WTC11 (cell line): ENCODE measurements at places on chromosomes 6 and 20.

GRCh38 chr20:36887752-36888090 lies 11.8 kb downstream of the TLDC2 start:
- DNase-seq: no peak

DNA sequence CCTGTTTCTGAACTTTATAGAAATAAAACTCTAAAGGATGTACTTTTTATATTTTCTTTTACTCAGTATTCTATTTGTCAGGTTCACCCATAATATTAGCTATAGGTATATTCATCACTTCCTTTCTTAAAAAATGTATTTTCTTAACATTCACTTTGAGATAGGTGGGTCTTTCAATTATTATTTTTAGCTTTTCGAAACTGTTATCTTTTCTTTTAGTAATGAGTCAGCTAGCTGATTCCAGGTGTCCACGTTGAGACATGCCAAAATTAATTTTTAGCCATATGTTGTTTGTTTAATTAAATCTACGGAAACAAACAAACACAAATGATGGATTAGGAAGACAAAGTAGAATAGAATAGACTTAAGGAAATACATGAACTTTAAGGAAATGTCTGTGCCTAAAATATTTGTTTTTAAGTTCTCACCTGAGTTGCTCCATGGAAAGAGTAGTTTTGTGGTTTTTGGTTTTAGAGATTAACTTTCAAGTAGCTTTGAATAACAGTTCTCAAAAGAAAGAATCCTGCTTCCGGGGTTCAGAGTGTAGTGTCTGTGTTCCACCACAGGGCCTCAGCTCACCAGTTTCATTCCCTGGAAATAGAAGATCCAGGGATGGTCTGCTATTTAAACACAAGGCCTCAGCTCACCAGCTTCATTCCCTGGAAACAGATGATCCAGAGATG lies 435.0 kb downstream of the HAO1 start:
- DNase-seq: no peak

DNA sequence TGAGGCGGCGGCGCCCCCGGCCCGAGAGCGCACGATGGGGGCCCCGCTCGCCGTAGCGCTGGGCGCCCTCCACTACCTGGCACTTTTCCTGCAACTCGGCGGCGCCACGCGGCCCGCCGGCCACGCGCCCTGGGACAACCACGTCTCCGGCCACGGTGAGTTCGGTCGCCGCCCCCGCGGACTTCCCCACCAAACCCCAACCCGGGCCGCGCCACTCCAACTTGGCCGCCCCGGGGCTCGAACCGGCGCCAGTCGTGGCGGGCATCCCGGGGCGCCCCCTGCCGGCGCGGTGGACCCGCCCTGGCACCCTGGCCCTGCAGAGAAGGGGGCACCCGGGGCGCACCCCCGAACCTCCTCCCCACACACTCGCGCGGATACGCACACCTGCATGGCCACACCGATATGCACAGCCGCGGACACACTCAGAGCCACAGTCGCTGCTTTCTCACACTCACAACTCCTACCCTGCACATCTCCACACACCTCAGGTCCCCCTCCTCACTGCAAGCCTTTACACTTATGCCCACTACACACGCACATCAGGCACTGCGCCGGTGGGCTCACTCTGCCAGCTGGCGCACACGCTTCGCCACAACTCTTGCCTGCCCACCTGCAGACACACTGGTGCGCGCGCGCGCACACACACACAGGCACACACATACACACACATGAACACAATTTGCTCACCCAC lies 535 bp downstream of the VSTM2L start:
- DNase-seq: peak; percentile 39

GRCh38 chr6:166277018-166277417 lies 31.2 kb downstream of the PRR18 start:
- no peak for DNase-seq

- DNase-seq: peak; percentile 71
Measured at GRCh38 chr6:93418408-93419303, 703 bp downstream of the EPHA7 start.

DNA sequence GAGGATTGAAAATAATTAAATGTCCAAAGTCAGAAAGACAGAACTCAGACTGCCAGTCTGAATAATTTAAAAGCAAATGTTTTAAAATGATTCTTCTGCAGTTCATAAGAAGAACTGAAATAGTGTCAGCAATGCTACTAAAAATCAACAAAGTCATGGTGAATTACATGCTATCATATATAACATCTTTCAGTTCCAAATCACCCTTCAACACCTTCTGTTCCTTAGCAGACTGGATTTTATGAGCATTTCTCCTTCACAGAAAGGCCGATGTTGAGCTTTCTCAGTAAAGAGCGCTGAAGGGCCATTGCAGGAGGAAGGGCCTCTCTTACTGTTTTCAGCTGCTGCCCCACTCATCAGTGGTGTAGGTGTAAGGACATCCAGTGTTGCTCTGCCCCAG lies 63.3 kb downstream of the AIG1 start:
- no peak for DNase-seq

GRCh38 chr6:155980768-155981079 lies 525.1 kb upstream of the NOX3 start:
- no peak for DNase-seq

- DNase-seq: no peak
Measured at GRCh38 chr6:14549871-14550270, 432.3 kb downstream of the CD83 start.

DNA sequence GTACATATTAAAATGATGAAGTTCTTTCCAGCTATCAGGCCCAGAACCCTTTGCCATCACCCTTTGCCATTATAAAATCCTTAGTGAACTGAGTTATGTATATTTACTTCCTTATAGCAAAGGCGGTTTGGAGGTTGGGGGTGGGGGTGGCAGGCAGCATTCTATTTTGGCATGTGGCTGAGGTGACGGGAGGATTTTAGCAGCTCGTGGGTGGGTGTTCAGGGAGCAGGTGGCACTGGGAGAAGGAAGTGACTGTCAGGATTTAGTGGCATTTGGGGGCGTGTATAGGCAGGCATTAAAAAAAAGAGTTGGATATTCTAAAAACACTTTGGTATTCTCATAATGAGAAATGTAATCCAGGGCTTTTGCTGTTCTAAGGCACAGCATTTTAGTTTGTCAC lies 150.7 kb downstream of the RIMS1 start:
- no peak for DNase-seq

DNA sequence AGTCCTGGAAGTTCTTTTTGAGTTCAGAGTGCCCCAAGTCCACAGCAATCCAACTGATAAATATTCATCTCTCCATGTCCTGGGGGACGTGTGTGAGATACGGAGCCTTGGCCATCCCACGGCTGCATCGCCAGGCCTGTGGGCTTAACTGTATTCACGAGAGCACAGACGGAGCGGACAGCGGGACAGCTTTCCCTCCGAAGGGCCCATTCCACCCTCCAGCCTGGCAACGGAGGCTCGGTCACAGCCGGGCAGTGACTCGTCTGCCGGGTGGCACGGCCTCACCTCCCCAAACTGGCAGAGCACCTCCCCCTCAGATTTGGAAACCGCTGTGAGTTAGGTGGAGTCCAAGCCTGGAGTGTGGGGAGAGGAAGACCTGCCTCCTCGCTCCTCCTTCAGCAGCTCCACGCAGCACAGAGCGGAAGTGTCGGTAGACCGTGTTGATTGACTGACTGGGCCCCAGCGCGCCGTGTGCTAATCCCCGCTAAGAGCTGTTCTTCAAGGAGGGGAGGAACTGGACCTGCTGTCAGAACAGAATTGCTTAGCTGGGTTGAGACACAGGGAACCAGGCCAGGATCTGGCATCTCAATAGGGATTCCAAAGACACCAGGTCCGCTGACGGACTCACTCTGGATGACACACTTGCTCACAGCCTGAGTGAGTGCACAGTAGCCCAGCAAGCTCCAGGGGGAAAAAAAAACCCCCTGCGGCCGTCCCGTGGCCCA lies 10.9 kb downstream of the FOXF2 start:
- DNase-seq: no peak

DNA sequence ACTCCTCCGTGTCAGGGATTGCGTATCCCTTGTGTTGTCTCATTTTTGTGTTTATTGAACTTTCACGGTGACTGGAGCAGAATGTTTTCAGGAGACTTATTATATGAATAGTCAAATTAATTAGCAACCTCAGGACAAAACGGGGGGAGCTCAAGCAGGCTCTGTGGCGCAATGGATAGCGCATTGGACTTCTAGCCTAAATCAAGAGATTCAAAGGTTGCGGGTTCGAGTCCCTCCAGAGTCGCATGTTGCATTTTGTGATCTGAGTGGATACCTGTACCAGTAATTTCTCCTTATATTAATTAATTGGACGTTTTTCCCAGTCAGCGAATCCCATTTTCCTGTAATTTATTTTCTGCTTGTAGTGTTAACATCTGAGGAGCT lies 89.1 kb upstream of the ZNF184 start:
- DNase-seq: peak; percentile 63

GRCh38 chr6:157912326-157912725 lies 69.3 kb upstream of the SYNJ2 start:
- no peak for DNase-seq
